Anterior cingulate cortex (tissue), 58 donors: ENCODE measurements at places on chromosomes 11 and 22.

DNA sequence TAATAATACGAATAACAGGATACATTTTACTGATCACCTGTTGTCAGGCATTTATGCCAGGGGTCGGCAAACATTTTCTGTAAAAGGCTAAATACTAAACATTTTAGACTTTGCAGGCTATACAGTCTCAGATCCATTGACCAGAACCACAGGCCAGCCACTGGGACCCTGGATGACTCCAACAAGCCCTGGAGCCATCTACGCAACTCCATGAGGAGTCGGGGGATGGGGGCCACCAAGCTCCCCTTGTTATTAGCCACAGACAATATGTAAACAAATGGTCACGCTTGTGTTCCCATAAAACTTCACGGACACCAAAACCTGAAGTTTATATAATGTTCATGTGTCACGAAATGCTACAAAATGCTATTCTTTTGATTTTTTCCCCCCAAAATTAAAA, 54.4 kb upstream of the EMID1 start:
- DNase-seq = no peak

DNA sequence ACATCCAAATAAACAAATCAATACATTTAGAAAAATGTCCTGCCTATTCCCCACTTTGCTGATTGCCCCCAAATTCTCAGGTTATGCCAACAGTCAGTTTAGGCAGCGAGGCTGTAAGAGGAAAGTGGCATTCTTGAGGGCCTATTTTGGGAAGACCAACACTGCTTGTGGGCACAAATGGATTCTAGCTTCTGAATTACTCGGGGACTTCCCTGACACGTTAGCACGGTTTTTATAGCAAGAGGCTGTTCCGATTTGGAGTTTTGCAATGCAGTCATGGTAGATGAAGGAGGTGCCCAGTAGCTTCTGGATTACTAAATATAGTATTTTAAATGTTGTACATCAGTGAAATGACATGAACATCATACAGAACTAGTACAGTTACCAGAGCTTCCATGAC, 13.1 kb downstream of the RCN1 start:
- DNase-seq = no peak

DNA sequence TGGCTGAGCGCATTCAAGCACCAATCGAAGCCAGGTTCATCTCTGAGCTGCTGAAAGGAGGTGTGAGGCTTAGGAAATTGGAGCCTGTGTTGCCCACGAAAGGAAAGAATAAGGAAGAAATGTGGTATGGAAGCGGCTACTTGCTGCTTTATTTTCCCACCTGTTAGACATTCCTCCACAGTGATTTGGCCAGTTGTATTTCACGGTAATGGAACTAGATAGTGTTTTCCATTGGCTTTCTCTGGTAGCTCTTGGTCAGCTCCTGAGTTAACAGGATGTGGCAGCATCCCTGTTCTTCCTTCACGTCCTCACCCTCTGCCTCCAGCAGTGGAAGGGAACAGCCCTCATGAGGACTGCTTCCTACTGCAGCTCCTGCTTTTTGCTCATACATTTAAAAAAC, 44.7 kb downstream of the BID start:
- DNase-seq = no peak

DNA sequence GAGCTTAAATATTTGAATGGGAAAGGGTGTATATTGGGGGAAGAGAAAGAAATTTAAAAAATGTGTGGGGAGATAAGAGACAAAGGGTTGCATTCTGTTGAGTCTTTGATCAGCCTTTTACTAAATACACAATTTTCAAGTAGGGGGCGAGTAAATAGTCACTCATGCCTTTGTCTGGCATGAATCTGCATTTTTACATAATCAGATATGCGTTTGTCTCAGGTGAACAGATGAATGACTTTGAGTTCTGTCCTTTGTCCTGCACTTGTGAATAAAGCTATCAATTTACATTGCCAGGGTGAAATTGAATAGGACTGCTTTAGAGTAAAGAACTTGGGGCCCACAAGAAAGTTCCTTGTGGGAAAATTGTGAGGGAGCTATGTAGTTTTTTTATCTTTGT, 523.6 kb upstream of the LUZP2 start:
- DNase-seq = no peak

- no peak for DNase-seq
Observed at GRCh38 chr11:2665526-2666400, 34.0 kb downstream of the KCNQ1OT1 start.

DNA sequence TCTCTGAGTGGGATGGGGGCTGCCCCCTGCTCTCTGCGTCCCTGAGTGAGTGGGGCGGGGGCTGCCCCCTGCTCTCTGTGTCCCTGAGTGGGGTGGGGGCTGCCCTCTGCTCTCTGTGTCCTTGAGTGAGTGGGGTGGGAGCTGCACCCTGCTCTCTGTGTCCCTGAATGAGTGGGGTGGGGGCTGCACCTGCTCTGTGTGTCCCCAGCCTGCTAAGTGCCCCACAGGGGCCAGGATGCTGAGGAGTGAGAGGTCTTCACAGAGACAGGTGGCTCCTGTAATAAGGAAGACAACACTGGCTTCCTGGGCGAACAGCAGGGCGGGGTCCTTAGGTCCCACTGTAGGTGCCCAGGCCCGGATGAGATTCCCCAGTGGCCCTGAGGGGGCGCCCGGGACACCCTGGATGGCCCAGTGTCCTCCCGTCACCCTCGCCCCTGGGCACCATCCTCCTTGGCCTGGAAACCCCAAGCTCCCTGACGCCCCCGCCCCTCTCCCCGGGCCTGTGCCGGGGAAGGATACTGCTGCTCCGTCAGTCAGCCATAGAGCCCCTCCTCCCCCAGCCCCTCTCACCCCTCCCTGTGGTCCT, 3.8 kb upstream of the CCDC188 start:
- no peak for DNase-seq

DNA sequence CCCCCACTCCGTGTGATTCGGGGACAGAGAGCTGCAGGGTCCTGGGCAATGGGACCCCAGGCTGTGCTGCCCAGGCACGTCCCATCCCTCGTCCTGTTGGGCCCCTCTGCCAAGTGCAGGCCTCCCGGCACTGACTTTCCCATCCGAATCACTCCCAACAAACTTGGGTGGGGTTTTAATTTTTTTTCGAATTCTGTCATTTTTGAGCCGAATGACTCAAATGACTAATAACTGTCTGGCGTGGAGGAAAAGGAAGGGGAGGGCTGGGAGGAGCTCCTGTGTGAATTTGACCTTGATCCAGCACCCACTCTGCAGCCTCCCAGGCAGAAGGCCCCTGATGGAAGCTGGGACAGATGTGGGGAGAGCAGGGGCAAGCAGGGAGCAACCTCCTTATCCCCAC, 1173.2 kb downstream of the BRD1 start:
- DNase-seq = no peak

- DNase-seq = no peak
Observed at GRCh38 chr22:39214006-39214382, 30.8 kb downstream of the PDGFB start.

- no peak for DNase-seq
Observed at GRCh38 chr22:43858156-43858895, 4.0 kb downstream of the SULT4A1 start.

DNA sequence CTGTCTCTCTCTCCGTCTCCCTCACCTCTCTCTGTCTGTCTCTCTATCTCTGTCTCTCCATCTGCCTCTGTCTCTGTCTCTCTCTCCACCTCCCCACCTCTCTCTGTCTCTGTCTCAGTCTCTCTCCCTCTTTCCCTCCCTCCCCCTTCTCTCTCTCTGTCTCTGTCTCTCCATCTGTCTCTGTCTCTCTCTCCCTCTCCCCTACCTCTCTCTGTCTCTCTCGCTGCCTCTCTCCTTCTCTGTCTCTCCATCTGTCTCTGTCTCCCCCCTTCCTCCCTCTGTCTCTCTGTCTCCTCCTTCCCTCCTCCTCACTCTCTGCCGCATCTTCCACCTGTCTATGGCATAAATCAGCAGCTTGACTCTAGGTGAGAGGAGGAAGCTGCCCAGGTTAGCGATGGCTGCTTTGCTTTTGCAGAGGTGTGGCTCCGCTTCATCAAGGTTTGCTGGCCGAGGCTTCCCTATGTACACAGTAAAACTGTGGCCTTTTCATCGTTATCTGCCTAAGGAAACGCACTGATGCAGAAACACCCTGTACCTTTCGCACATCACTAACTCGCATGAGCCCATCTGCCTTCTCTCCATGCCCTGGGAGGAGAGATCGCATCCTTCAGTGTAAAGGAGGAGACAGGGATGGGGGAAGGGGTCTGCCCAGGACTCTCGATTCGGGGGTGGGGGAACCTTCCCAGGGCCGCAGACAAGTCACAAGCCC, 44.5 kb downstream of the ANO1 start:
- DNase-seq = no peak

DNA sequence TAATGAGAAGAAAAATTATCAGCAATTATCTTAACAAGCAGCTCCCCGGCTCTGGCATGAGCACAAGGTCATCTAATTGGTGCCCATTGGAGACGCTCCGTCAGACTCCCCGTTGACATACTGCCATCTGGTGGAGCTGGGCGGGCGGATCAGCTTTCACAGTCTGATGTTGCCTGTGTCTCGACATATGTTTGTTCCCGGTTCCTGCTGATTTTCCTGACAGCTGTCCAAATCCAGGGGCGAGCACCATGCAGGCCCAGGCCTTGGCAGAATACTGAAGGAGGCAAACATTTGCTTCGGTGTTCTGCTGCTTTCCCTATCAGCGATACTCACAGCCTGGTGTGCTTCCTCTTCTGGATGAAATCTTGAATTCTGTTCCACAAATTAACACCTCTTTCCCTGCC, 43.8 kb upstream of the BARX2 start:
- DNase-seq = peak; percentile 67

DNA sequence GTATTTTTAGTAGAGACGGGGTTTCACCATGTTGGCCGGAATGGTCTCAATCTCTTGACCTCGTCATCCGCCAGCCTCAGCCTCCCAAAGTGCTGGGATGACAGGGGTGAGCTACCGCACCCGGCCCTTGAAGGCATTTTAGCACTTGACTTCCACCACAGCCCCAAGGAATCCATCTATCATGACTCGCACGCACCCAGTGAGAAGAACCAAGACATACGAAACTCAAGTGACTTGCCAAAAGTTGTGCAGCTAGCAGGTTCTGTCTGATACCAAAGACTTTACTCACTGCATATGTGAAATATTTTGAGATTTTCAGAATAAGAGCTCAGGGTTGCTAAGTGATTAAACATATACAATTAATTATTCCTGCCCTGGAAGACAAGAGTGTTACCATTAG, 21.0 kb downstream of the FLI1 start:
- DNase-seq = no peak

- DNase-seq = no peak
Observed at GRCh38 chr11:10622957-10623791, 54.7 kb upstream of the LYVE1 start.

GRCh38 chr11:8288166-8288772, 24.6 kb upstream of the LMO1 start:
- DNase-seq = no peak

DNA sequence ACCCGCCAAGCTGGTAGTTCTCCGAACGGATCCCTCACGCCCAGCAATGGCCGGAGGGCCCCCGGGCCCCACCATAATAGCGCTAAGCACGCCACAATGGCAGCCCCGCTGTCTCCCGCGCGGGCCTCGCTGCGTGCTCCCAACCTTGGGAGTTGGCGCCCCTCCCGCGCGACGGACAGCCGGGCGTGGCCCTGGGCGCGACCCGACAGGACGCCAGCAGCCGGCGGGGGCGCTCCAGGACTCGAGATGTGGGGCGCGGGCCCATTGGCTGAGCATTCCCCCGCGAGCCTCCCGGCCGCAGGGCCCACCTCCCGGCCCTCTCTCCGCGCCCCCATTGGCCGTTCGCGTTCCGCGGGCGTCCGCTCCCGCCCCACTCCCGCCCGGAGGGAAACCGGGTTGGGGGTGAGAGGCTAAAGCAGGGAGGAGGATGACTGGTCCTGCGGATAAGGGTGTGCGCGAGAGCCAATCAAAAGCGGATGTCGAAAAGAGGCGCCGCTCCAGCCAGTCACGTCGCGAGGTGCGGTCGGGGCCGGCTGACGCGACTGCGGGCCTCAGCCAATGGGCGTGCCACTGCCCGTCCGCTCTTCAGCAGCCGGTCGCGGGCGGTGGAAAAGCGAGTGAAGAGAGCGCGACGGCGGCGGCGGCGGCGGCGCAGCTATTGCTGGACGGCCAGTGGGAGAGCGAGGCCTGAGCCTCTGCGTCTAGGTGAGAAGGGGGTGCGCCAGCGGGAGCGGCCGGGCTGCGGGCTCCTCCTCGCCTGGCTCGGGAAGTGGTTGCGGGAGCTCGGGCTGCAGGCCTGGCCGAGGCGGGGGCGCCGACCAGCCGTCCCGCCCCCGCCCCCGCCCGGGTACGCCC, at the start of gene FAR1:
Gene FAR1, plus strand, starts transcription at position 567 of the 855 bp plus-strand sequence. CDS start 26,098 bp downstream, outside the sequence.
- DNase-seq = peak; percentile 97

DNA sequence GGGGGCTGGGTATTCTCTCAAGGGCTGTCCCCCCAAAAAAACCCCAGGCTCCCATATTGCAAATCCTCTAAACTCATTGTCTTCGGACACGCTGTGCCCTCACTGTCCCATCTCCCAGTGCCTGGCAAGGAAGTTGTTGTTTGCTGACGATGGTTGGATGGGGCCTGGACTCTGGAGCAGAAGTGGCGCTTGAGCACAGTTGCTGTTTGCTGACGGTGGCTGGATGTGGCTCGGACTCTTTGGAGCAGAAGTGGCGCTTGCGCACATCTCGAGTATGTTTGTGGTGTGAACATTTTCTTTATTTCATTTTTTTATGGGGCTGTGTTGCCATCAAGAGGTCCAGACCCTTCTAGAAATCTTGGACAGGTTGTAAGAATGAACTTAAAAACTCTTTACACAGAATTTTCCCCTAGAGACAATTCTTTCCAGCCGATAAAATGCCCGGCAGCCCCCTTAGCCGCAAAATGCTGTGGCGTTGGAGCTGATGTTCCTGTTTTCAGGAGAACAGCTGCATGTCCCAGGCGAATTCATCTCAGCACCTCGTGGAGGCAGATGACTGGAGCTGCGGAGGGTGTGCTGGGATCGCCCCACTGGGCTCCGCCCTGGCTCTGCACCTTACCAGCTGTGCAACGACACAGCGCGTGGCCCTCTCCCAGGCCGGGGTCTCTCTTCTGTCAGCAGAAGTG, 1167.4 kb downstream of the BRD1 start:
- DNase-seq = no peak

GRCh38 chr22:42258126-42258525, 12.3 kb downstream of the TCF20 start:
- no peak for DNase-seq

- no peak for DNase-seq
Observed at GRCh38 chr22:36928786-36929535, 15.5 kb downstream of the CSF2RB start.

- DNase-seq = no peak
Observed at GRCh38 chr11:20251496-20251895, 91.2 kb upstream of the DBX1 start.

GRCh38 chr11:10758957-10759356, 7.9 kb downstream of the CTR9 start:
- DNase-seq = no peak

- DNase-seq = no peak
Observed at GRCh38 chr11:75270896-75271418, 30.4 kb downstream of the TPBGL start.

DNA sequence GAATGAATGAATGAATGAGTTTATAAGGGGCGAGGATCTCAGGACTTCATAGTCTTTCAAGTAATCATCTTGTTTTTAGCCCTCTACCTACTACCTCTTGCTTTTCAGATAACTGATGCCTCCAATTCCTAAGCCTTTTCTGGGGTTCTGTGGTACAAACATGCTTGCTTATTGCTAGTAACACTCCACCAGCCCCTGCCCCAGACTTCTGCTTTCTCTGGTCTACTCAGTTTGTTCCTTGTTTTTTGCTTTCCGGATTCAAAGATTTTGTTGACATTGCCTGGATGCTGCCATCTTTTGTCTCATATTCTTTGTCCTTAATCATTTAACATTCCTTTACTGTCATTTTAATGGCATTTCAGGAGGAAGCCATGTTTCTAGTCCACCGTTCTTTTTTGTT, 8.9 kb upstream of the TMEM9B start:
- no peak for DNase-seq

- no peak for DNase-seq
Observed at GRCh38 chr22:32216911-32217310, 12.0 kb upstream of the RFPL2 start.
